ENCODE measurements at places on chromosomes 6 and 20. TPM values are rescaled to one million over a fixed set of nuclear protein-coding genes. Genes with fewer than 3 reads are reported as not detected.

MATN4 gene
- total RNA-seq = 11.4 TPM

WFDC5 gene
- total RNA-seq = not detected

HNF4A gene
- 2.3 TPM for total RNA-seq

MICB gene
- total RNA-seq = 2.8 TPM

GUCA1A gene
- 15.0 TPM for total RNA-seq

ENPP4 gene
- 18.4 TPM for total RNA-seq

MCM8 gene
- total RNA-seq = 14.3 TPM

CST4 gene
- total RNA-seq = not detected

SIRPB1 gene
- total RNA-seq = not detected

LAMA2 gene
- total RNA-seq = 72.8 TPM

DLK2 gene
- total RNA-seq = 2.6 TPM

ESF1 gene
- 28.8 TPM for total RNA-seq

ZNF391 gene
- 4.6 TPM for total RNA-seq

MARCKS gene
- 248 TPM for total RNA-seq

RIPOR2 gene
- total RNA-seq = 23.1 TPM

NMBR gene
- total RNA-seq = 0.71 TPM

SCRT2 gene
- total RNA-seq = 4.3 TPM

CLIC5 gene
- 19.5 TPM for total RNA-seq

STMND1 gene
- total RNA-seq = not detected

TPBG gene
- 27.0 TPM for total RNA-seq

NTSR1 gene
- 0.33 TPM for total RNA-seq

B3GALT4 gene
- 6.3 TPM for total RNA-seq

FARS2 gene
- 33.6 TPM for total RNA-seq

TEAD3 gene
- 11.1 TPM for total RNA-seq

CDSN gene
- total RNA-seq = not detected

SLC17A3 gene
- total RNA-seq = not detected

CALHM6 gene
- 2.5 TPM for total RNA-seq

ULBP2 gene
- 1.8 TPM for total RNA-seq

All from camera-type eye (tissue), 1 donor.